NCI-H1436 (cell line): ENCODE measurements at places on chromosomes 2 and 18.

DNA sequence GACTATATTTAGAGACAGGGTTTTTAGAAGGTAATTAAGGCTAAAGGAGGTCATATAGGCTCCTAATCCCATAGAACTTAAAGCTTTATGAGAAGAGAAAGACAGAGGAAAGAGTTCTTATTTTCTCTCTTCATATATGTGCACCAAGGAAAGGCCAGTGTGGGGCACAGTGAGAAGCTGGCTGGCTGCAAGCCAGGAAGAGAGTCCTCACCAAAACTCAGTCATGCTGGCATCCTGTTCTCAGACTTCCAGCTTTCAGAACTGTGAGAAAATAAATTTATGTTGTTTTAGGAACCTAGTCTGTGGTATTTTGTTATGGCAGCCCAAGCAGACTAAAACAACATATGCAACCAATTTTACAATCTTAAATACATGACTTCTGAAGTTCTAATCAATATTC lies 31.5 kb upstream of the ATIC start:
- no peak for DNase-seq

DNA sequence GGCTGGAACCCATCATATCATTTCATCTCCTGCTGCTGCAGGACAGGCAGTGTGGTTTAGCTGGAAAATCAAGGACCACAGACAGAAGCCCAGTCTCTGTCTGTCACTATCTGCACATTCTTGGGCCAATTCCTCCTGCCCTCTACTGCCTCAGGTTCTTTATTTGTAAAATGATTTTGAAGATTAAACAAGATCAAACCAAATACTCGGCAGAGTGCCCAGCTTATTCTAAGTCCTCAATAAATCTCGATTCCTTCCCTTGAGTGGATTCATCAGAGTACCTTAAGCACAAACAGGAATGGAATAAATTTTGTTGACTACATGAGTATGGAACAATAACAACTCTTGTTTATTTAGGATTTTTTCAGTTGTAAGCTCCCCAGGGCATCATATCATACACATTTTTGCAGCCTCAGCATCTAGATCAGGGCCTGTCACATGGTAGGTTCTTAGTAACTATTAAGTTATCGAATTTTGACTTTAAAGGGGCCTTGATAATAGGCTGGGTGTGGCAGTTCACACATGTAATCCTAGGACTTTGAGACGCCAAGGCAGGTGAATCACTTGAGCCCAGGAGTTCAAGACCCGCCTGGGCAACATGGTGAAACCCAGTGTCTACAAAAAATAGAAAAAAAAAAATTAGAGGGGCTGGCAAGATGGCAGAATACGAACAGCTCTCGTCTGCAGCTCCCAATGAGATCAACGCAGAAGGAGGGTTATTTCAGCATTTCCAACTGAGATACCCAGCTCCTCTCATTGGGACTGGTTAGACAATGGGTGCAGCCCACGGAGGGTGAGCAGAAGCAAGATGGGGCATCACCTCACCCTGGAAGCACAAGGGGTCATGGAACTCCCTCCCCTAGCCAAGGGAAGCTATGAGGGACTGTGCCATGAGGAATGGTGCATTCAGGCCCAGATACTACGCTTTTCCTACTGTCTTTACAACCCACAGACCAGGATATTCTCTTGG lies 11.1 kb downstream of the RHOB start:
- no peak for DNase-seq

DNA sequence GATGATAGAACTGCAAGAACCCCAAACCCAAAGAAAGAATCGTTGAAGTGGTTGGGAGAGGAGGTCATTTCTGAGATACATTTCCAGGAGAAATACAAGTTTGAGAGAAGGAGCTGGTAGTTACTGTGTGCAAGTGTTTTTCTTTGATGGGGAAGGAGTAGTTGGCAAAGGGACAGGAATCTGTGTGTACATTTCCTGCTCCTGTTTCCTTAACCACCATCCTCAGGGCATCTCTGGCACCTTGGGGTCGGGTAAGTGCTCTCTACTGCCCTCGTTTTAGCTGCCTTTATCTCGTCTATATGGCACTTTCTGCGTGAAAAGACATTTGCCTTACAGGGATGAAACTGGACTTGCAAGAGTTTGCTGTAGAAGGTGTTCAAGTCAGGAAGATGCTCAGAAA lies 27.3 kb downstream of the CDC42EP3 start:
- no peak for DNase-seq

GRCh38 chr2:15624903-15625302 lies 33.2 kb downstream of the DDX1 start:
- DNase-seq: no peak

GRCh38 chr2:58601017-58601416 lies 359.9 kb upstream of the FANCL start:
- no peak for DNase-seq

DNA sequence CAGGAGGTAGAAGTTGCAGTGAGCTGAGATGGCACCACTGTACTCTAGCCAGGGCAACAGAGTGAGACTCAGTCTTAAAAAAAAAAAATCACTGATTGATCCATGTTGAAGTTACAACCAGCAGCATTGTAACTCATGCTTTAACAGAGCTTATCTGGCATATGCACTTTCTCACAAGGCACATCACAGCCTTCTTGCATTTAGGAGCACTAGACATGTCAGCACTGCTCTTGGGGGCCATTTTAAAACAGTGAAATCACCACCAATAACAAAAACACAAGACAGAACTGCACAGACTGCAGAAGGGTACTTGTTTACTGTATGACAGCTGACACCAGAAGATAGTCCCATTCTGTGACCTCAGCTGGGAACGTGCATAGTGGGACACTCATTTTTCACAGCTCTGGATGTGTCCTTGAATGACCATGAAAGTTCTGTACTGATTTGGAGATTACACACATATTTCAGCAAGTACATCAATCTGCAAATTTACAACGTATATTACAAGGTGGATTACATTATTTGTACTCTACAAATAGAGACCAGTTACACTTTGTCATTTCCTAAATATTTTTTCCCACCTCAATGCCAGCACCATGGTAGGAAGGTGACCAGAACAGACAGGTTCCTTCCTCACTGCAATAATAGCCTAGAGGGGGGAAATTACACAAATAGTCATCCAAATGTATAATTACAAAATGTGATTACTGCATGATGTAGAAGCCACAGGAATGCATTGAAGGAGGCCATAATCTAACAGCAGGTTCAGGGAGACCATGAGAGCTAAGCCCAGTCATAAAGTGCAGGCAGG lies 35.1 kb downstream of the CCBE1 start:
- no peak for DNase-seq

GRCh38 chr2:128577141-128577930 lies 258.7 kb upstream of the HS6ST1 start:
- DNase-seq: no peak
